ENCODE measurements at places on chromosomes 13 and 19. TPM values are rescaled to one million over a fixed set of nuclear protein-coding genes. Genes with fewer than 3 reads are reported as not detected.
A peak's percentile ranks its signal among the peaks of the same experiment; 100 is the strongest.

DNA sequence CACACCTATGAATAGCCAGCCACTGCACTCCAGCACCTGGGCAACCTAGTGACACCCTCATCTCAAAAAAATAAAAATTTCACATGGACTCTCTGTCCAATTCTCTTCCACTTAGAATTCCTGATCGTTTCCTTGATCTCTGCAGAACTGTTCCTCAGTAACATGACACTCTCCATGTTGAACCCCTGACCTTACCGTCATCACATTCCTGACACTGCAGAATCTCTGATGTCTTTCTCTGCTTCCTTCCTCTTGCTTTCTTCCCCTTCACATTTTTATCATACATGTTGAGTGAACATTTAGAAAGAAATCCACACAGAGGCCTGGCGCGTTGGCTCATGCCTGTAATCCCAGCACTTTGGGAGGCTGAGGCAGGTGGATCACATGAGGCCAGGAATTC lies 15.0 kb downstream of the ZNF114 start:
- DNase-seq, result no peak

Gene IZUMO4
- 2.2 TPM for total RNA-seq

Gene TMC4
- 1.8 TPM for total RNA-seq

Gene FGF21
- total RNA-seq, result not detected

Gene CEACAM8
- total RNA-seq, result 4.8 TPM

DNA sequence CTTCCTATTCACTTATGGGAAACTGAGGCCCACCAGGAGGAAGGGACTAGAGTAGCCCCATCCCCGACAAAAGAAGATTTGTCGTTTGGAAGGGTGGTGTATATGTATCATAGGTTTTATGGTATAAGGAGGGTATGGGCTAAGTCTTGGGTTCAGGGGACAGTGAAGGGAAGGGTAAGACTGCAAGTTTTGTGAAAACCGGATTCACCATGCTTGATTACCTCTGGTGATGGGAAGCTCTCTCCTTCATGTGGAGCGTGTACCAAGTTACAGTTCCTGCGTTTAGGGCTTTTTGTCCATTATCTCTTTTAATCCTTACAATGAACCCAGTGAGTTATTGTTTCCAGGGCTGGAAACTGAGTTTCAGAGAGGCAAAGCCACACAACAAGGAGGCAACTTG lies 3.8 kb downstream of the VASP start:
- no peak for DNase-seq

DNA sequence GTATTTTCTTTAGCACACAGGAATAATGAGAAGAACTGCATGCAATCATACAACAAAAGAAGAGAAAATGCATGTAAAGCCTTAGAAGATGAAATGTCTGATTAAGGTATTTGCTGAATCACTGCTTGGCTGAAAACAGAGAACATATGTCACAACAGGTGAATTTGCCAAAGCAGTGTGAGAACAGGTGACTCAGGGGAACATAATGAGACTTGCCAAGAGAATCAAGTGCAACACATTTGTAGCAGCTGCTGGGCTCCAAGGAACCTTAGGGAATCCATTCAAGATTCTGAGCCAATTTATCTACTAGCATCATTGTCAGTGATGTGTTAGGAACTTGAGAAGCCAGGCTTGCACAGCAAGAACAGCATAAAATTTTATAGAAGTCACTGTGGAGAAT lies 273.1 kb downstream of the PCDH20 start:
- DNase-seq, result no peak

Gene SHISA7
- 0.10 TPM for total RNA-seq

Gene SLAIN1
- total RNA-seq, result 7.4 TPM

GRCh38 chr19:57583104-57583520 lies 833 bp upstream of the ZIK1 start:
- DNase-seq, result no peak

- peak; percentile 68 for DNase-seq
Measured at GRCh38 chr13:32824675-32825074, 191.5 kb upstream of the KL start.

Gene ZNF468
- 25.3 TPM for total RNA-seq

- DNase-seq, result no peak
Measured at GRCh38 chr19:32101206-32101605, 244.2 kb upstream of the ZNF507 start.

Gene ZNF284
- total RNA-seq, result 3.7 TPM

Gene SYDE1
- 6.9 TPM for total RNA-seq

DNA sequence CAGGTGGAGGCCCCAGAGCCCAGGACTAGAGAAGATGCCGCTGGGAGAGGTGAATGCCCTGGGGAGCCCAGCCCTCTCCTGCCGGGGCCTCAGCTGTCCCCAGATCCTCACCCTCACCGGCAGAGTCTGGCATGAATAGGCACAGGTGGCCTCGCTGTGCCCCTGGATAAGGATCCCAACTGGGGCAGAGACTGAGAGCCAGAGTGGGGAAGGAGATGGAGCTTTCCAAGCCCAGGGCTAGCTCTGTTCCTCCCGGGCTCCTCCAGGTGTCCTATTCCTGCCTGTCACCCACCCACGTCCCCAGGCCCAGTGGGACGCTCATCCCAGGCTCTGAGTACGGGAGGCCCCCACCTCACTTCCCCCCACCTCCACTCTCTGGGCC lies 16.5 kb downstream of the PRR36 start:
- DNase-seq, result no peak

GRCh38 chr19:3003046-3003445 lies 25.7 kb downstream of the TLE6 start:
- DNase-seq, result no peak
